ENCODE measurements at places on chromosomes 7 and 10. TPM values are rescaled to one million over a fixed set of nuclear protein-coding genes. Genes with fewer than 3 reads are reported as not detected.

- DNase-seq: no peak
Observed at GRCh38 chr7:7972128-7972527, 3.5 kb downstream of the GLCCI1 start.

GRCh38 chr7:139453673-139454321 is 29.7 kb downstream of the KLRG2 start:
- no peak for DNase-seq

GRCh38 chr10:88413412-88413811 is 169.7 kb downstream of the RNLS start:
- DNase-seq: no peak

DNA sequence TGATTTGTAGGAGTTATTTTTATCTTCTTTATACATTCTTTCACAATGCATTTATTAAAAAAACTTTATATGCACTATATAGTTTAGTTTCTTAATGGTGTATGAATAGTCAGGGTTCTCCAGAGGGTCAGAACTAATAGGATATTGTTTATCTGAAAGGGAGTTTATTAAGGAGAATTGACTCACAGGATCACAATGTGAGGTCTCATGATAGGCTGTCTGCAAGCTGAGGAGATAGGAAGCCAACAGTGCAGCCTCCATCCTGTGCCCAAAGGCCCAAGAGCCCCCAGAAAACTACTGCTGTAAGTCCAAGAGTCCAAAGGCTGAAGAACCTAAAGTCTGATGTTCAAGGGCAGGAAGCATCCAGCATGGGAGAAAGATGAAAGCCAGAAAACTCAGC is 192.8 kb upstream of the AHR start:
- no peak for DNase-seq

DNA sequence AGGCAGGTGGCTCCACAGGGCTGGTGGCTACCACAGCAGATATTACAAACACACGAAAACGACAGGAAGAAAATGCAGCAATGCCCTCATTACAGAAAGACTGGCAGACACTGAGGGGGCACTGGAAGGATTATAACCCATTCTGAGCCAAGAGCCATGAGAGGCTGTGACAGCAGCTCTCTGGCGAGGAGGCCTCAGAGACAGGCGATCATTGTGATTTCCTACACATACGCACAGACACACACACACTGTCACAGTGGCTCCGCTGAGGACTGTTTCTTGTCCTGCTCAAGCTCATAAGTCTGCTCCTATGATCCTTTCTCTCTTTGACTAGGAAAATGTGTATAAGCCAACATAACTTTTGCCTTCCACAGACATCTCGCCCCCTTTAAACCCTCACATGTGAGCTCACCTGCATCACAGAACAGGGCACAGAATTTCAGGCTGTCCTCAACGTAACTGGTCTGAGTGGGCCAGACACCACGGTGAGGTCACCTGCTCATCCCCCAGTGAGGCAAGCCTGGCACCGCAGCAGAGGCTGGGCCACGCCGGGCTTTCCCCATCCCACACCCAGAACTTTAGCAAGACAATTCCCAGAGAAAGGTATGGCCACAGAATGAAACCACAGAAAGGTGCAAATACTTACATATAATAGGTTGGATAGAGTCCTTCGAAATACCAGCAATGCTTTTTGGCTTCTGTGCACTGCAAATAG is 51.7 kb downstream of the VOPP1 start:
- no peak for DNase-seq

- no peak for DNase-seq
Observed at GRCh38 chr7:50307368-50308032, 3.0 kb downstream of the IKZF1 start.

- DNase-seq: no peak
Observed at GRCh38 chr7:2417981-2418481, 14.6 kb downstream of the CHST12 start.

- no peak for DNase-seq
Observed at GRCh38 chr10:113022265-113022664, 72.2 kb downstream of the TCF7L2 start.

DNA sequence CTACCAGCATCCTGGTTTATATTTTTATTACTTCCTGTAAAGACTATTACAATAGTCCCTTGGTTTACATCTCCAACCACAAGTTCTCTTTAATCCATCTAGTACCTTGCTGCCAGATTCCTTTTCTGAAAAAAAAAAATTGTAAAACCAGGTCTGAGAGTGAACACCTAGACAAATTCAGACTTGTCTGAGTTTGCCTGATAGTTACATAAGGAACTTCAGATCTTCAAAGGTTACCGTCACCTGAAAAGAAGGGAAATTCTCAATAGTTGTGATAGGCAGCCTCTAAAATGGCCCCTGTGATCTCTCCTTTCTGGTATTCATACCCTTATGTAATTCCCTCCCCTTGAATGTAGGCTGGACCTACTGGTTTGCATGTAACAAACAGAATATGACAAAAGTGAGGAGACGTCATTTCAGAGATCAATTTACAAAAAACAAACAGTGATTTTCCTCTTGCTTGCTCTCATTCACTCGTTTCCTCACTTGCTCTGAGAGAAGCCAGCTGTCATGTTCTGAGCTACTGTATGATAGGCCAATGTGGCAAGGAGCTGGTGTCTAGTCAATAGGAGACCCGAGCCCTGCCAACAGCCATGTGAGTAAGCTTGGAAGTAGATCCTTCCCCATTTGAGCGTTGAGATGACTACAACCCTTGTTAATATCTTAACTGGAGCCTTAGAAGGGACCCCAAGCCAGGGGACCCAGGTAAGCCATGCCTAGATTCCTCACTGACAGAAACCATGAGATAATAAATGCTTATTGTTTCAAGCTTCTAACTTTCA is 110.9 kb upstream of the LSM8 start:
- no peak for DNase-seq

DNA sequence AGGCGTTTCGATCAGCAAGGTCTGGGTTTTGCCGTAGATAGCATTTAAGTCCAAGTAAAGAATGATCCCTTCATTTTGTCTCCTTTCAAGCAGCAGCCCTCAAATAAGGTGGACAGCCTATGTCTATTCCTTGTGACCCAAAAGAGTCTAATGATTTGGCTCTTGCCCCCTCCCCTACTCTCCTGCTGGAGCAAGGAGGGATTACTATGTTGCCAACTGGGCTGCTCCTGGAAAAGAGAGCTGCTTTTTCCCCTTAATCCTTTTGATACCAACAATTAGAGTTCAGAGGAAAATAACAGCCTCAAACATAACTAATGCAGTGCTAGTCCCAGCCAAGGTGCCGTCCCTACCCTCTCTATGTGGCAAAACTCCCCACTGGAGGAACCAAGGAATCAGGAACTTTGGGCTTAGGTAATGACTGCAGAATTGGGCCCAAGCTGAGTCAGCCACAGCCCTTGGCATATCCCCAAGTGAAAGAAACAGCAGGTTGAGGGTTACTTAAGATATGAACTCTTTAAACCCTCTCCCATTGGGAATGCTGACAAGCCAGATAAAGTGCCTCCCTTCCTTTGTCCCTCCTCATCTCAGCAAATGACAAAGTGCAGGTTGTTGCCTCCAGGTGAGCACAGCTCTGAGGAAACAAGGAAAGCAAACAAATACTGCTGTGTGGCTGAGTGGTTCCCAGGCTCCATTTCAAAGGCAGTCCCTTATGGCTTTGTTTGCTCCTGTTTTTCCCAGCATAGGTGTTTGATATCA is 643.7 kb downstream of the INHBA start:
- DNase-seq: no peak

GRCh38 chr7:157233677-157234076 is 95.0 kb downstream of the UBE3C start:
- no peak for DNase-seq

DNA sequence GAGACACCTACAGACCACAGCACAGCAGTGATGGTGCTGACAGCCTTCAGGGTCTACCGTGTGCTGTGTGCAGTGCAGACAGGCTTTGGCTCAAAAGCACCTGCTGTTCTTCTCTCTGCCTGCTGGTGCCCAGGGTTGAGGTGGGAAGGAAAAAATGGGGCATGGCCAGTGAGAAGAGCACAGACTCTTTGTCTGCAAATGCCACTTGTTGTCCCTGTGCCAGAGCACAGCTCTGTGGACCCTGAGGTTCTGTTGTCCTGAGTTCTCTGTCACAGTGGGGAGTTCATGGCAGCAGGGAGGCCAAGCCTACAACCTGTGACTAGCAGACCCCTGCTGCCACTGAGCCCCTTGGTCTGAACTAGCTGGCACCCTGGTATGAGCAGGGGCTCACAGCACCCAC is 376.7 kb downstream of the GLRX3 start:
- DNase-seq: no peak

- DNase-seq: no peak
Observed at GRCh38 chr10:94264085-94264484, 98.7 kb downstream of the NOC3L start.

DNA sequence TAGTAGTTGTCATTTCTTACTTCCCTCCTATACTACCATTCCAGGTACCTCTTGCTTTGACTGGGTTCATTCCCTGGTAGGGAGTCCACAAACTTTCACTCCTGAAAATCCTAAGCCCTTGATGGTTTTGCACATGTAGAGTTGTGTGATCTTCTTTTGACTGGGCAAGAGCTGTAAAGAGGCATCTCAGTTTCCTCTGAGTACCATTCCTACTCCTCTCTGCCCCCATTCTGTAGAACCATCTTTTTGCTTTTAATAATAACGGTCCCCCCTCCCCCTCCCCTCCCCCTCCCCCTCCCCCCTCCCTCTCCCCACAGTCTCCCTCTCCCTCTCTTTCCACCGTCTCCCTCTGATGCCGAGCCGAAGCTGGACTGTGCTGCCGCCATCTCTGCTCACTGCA is 16.4 kb downstream of the GARIN1A start:
- no peak for DNase-seq

- no peak for DNase-seq
Observed at GRCh38 chr7:139931190-139931934, 102.3 kb downstream of the TBXAS1 start.

IL6 gene
- total RNA-seq: 2.1 TPM

EBLN1 gene
- total RNA-seq: not detected

WEE2 gene
- total RNA-seq: not detected

VIPR2 gene
- total RNA-seq: 2.4 TPM

CCDC146 gene
- total RNA-seq: 1.7 TPM

HOXA3 gene
- 5.6 TPM for total RNA-seq

All from psoas muscle (tissue), 8 donors.